ENCODE measurements at places on chromosomes 7 and 10.

GRCh38 chr10:129993621-129994020, 29.5 kb upstream of the EBF3 start:
- DNase-seq: no peak

DNA sequence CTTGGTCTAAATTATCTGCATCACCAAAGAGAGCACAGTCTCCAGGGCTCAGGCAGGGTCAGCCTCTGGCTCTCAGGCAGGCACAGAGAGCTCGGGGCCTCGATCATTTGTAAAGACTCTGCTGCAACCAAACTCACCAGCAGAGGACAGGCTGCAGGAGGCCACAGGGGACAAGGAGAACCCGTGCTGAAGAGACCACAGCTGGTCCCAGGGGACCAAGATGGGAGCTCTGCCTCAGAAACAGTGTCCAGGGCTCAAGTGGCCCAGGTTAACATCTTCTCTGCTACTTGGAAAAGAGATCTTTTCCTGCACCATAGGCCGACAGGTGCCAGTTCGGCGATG, 543.2 kb downstream of the PTPRN2 start:
- DNase-seq: peak; percentile 26

- DNase-seq: no peak
Measured at GRCh38 chr7:29287366-29287765, 92.8 kb downstream of the CHN2 start.

GRCh38 chr10:124366343-124366742, 52.4 kb downstream of the OAT start:
- DNase-seq: no peak

GRCh38 chr7:99407872-99408378, 472 bp downstream of the PDAP1 start:
- DNase-seq: peak; percentile 44

DNA sequence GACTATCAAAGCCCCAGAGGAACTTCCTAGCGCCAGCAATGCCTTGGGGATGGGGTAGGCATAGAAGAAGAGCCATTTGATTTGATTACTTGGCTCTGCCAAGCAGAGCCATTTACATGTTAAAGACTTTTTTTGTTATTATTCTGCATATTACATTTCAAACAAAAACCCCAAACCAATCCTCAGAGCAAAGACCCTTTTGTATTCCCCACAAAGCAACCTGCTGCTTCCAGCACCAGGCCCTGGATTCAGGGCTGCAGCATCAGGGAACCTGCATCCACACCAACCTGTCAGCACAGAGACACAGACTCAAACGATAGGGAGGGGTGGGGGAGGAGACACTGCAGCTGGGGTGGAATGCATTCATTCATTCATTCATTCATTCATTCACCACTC, 73.2 kb downstream of the GRID1 start:
- no peak for DNase-seq

DNA sequence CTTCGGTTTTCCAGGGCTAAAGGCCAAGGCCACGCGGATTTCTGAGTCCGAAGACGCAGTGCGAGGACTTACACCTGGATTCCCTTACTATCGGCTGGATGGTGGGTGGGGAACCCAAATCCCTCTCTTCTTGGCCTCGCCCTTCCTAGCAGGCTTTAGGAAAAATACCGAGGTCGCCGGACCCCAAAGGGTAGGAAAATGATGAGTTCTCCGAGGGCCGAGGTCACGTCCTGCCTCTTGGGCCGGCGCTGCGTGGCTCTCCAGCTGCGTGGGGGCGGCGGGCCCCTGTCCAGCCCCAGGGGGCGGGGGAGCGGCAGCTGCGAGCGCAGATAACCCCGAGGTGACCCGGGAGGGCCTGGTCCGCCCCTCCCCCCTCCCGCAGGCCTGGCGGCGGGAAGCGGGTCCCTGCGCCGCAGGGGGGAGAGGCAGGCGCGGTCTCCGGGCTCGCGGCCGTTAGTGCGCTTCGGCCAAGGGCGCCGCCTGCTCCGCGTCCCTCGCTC, 805 bp upstream of the HMX3 start:
- no peak for DNase-seq

DNA sequence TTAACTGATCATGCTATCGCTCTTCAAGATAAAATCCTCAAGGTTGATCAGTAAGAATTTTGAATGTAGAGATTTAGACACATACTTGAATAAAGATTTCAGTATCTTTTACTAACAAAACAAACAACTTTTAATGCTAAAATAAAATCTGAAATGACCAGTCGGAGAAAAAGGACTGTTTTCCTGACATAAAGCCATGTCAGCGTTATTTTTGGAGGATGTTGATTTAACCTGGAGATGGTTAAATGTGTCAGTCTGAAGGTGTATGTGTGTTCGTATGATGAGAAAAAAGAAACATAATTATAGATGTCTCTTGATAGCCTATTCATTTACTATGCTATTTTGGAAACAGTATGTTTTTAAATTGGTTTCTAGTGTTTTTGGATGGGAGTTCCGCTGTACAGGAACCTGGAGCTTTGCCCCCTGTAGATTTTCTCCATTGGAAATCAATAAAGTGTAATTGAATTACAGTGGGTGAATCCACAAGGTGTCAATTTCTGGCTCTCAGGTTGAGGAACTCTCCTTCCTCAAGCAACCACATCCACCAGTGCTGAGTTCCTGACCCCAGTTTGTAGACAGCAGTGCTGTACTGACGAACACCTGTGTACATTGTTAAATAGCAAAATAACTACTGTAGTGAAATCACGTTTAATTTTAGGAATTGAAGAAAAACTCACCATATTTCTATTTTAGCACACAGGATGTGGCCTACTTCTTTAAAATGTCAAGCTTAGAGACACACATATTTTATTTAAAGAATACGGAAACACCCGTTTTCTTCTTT, 670.1 kb downstream of the MAGI2 start:
- DNase-seq: no peak

DNA sequence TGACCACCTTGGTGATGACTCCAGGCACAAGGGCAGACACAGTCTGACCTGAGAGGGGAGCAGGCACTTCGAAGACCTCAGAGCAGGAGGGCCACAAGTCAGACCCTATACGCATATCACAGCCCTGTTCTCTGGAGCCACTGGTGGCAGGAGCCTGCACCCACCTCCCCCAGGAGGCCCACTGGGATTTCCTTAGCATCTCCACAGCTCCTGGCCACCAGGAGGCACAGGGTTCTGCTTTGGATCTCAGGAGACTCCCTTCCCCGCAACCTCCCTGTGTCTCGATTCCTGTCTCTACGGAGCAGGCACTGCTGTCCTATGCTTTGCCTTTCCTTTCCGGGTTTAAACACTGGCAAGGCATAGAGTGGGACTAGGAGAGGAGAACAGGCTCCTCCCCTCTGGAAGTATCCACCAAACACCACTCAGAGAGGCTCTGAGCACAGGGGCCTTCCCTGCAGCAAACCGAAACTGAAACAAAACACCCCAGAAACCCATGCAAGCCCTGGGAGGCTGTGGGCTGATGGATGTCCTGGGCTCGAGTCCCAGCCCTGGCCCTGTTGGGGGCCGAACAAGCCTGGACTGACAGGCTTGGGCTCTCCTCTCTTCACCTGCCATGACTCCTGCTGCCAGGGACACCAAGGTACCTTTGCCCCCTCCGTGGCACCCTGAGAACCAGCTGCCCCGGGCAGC, 166.3 kb downstream of the NEURL1 start:
- peak; percentile 89 for DNase-seq

DNA sequence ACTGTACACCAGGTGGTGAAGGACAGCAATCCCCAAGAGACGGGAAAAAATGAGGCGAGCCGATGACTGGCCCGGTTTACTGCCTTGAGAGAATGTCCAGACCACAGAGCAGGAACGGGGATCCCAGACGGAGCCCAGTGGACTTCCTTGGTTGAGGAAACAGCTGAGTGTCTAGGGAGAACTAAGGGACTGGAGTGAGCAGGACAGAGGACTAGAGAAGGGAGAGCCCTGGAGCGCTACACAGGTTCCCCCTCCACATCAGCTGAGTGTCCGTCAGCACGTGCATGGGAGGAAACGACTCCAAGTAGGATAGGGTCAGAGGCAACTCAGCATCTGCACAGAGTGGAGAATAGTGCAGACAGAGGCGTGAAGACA, 7.1 kb upstream of the WDR86 start:
- DNase-seq: no peak

GRCh38 chr7:75762350-75762917, 9.6 kb downstream of the CCL26 start:
- no peak for DNase-seq

GRCh38 chr7:40493609-40494051, 358.8 kb downstream of the SUGCT start:
- no peak for DNase-seq

DNA sequence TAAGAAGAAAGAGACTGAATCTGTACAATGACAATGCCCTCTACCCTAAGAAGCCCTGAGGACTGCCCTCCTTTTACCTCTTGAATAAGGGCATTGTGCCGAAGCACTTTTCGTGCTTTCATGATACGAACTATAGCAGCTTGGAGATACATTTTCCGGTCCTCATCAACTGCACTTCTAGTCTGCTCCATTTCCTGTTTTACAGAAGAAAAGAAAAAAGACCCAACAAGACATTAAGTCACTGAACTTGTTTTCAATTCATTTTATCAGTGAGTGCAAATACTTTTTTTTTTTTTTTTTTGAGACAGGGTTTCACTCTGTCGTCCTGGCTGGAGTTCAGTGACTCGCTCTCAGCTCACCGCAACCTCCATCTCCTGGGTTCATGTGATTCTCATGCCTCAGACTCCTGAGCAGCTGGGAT, 78.4 kb downstream of the CUL2 start:
- no peak for DNase-seq

GRCh38 chr7:97772045-97772901, 40.4 kb downstream of the TAC1 start:
- no peak for DNase-seq

GRCh38 chr7:152158801-152159587, 133.5 kb downstream of the GALNT11 start:
- no peak for DNase-seq

GRCh38 chr10:15387021-15387420, 15.9 kb upstream of the FAM171A1 start:
- no peak for DNase-seq

- no peak for DNase-seq
Measured at GRCh38 chr7:108839076-108839475, 269.4 kb downstream of the DNAJB9 start.

- no peak for DNase-seq
Measured at GRCh38 chr7:13988731-13989125, 738 bp downstream of the ETV1 start.

- no peak for DNase-seq
Measured at GRCh38 chr7:66016131-66016461, 34.1 kb upstream of the GUSB start.

GRCh38 chr7:5429253-5429856, 5.7 kb upstream of the TNRC18 start:
- DNase-seq: peak; percentile 55
